ENCODE measurements at places on chromosomes 3 and 15.
A peak's percentile ranks its signal among the peaks of the same experiment; 100 is the strongest.

GRCh38 chr3:162998205-162998604, 1501.6 kb downstream of the OTOL1 start:
- no peak for DNase-seq

DNA sequence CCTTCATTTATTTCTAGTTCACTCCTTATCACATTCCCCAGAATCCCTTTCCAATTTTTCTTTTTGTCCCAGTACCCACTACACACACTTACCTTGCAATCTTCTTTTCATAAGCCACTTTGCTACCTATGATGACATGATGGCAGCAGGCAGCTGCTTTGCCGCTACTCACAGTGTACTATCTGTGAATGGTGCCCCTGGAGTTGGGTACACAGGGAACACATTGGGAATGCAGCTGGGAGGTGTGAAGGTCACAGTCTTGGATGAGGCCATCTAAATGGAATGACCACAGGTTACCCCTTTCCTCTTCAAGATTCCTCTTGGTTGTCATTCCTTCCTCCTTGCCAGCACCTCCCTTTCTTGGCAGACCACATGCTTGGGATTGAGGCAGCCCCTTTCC, 20.8 kb upstream of the TNIK start:
- DNase-seq: no peak

DNA sequence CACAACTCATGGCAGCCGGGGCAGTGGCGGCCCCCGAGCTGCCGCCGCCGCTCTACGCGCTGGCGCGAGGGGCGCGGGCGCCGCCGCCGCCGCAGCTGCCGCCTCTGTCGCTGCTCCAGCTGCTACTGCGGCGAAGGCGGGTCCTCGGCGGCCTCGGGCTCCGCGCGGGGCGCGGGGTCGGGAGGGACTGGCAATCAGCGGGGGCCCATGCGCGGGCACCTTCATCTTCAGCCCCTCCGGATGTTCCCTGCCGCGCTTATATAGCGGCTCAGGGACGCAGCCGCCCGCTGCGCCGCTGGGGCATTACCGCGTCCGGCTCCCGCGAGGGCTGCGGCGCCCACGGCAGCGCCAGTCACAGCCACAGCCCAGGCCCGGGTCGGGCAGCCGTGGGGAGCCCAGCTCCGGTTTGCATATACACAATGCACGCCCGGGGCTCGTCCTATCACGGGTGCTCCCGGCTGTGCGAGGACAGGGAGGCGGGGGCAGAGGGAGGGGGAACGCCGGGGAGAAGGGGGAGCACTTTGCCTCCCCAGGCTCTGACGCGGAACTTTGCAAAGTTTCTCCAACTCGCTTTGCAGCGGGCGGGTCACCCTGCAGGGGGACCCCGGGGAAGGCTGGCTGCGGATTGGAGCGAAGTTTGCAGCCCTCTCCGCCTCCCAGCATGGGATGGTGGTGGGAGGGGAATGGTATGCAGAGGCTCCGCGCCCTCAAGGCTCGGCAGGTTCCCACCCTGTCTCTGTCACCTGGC, at the start of gene VGLL3:
TSS of gene VGLL3 (minus strand) at position 416 of the 748 bp plus-strand sequence. CDS start at position 10, 406 bp downstream.
- DNase-seq: no peak

DNA sequence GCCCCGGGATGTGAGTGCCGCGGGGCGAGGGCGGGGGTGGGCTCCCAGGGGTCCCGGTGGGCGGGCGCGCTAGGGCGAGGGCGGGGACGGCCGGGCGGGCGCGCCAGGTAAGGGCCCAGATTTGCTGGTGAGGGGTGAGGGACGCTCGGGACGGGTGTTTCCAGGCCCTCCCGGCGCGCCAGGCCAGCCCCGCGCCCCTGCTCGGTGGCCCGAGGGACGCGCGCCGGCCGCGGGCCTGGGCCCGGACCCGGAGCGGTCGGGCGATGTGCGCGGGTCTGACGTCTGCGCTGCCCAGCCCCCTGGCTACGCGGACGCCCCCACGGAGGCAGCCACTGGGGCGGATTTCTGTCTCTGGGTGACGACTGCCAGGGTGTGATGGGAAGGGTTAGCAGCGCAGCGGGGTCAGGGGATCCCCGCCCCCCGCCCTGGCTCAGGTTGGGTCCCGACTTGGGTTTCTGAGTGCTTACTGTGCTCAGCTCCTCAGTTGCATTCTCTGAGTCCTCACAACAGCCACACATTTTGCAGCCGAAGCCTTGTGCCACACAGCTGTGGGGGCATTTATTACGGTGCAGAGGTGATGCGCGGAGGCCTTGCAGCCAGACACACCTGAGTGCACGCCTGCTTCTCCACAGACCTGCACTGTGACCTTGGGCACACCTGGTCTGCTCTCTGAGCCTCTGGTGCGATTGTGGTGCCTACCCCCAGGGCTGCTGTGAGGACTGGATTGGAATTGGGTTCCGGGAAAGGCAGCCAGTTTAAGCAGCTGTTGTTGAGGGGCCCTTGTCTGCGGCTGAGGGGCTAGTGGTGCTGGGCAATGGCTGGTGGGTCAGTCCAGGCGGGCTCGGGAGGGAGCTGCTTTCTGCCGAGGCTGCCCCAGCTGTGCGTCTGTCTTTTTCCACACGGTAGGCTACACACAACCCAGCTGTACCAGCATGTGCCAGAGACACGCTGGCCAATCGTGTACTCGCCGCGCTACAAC, 523 bp downstream of the HDAC11 start:
- DNase-seq: peak; percentile 29

DNA sequence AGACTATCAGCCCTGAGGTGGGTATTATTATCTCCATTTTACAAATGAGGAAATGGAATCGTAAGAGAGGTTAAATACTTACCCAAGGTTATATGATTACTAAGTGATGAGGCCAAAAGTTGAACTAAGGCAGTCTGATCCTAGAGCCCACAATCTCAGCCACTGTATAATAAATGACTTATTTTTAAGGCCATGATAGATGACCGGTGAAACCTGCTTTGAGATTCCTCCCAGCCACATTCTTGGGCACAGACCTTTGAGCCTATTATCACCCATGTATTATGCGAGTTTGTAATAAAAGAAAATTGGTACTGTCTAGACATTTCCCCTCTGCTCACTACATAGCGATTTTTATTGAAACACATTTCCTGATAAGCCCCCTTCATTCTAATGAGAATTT, 37.4 kb downstream of the POLQ start:
- no peak for DNase-seq

GRCh38 chr3:14121859-14122258, 2.8 kb downstream of the CHCHD4 start:
- no peak for DNase-seq

DNA sequence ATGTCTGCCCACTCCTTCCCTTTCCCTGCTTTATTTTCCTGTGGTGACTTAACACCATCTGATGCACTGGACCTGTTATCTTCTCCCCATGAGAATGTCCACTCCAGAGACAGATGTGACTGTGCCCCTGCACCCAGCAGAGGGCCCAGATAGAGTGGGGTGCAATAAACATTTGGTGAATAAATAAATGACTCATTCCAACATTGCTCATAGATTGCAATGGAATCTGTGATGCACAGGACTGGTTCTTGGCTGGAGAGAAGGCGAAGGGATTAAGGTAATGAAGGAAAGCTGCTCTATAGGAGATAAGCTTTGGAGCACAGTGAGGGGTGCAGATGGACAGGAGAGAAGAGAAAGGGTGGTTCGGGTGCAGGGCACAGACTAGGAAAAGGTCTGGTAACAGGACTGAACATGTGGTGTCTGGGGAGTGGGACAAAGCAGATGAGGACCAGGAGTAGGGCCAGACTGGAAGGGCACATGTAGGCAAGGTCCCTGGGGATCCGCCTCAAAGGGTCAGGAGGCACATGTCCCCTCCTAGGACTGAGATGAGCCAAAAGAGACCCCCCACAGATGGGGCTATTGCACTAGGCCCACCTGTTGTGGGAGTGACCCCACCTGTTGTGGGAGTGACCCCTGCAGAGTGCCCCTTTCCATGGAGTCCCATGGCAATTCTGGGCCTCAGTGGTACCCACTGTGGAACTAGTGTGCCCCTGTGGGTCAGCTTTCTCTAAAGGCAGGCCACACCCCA, 17.5 kb upstream of the POC1A start:
- DNase-seq: no peak

GRCh38 chr15:100934726-100935125, 15.6 kb downstream of the LRRK1 start:
- DNase-seq: no peak

- DNase-seq: no peak
Observed at GRCh38 chr3:12948891-12949711, 107.7 kb upstream of the RPL32 start.

- DNase-seq: no peak
Observed at GRCh38 chr15:25737218-25737643, 125.9 kb downstream of the ATP10A start.

DNA sequence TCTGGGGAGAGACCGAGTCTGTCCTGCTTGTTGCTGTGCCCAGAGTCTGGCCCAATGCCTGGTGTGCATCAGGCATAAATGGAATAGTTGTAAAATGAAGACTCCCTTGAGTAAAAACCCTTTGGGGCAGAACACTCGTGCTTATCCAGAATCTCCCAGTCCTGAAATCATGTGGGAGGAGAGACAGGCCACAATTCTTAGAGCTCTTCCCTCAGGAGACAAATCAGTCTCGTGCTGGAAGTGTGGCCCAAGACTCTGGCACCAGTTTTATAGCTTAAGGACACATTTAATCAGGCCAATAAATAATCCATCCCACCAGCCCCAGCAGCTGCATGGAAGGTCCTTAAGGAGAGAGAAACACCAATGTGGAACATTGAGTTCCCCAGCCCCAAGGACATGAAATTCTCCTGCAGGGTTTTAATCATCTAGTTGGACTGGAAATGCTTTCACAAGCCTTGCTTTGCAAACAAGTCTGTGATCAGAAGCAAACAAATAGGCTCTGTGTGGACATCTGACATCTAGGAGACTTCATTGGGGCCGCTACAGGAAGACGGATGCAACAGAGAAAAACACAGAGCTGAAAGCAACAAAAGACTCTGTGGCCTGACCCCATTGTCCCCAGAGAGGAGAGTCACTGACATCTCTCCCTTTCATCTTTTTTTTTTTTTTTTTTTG, 70.4 kb downstream of the LSM3 start:
- no peak for DNase-seq

DNA sequence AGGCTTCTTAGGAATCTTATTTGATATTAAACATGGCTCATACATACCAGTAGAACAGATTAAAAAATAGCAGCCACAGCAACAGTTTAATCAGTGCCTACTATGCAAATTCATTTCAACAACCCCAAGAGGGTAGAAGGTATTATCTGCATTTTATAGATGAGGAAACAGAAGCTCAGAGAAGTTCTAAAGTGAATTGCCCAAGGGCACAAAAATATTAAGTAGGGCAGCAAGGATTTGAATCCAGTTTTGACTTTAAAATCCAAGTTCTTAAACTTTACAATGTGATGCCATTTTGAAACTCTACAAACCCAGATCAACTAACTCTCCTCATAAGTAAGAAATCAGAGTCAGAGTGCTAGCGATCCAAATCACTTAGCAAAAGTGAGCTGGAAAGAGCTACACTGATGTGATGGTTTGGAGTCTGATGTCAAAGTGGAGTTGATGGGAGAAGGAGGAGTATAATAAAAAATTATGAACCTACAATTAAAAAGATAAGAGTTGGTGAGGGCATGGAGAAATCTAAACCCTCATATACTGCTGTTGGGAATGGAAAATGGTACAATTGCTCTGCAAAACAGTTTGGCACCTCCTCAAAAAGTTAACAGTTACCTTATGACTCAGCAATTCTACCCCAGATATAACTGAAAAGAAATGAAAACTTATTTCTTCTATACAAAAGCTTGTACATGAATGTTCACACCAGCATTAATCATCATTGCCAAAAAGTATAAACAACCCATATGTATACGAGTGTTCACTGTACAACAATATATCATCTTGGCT, 51.0 kb upstream of the PLXND1 start:
- DNase-seq: no peak

GRCh38 chr3:169286214-169286613, 377.3 kb downstream of the MECOM start:
- DNase-seq: no peak

DNA sequence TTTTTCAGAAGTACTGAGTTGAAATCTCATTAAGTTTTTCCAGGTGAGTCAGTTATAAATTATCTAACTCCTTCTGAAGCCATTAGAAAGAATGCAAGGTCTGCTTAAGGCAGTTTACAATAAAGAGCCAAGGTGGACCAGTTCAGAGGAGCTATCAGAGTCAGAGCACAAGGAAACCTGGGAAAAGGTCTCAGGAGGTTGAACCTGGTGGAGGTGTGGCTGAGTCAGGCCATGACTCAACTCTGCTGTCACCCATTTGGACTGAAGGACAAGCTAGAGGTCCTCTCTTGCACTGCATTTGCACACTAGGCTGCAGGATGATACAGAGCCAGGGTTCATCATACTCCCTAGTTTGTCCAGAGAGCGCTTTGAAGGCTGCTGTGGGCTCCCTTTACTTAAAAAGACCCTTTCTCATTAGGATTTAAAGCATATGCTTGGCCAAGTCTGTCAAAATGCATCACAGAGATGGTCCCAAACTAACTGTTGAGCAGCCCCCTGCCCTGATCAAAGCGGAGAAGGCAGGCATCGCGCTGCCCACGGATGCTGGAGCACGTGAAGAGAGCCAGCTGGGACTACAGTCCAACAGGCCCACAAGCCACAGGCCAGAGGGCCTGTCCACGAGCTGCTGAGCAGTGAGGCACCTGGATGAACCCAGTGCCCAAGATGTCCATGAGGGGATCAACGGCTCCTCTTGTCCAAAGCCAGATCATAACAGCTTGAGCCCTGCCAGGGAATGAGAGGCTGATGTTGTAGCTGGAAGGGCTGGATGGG, 26.0 kb upstream of the MRPS22 start:
- no peak for DNase-seq

DNA sequence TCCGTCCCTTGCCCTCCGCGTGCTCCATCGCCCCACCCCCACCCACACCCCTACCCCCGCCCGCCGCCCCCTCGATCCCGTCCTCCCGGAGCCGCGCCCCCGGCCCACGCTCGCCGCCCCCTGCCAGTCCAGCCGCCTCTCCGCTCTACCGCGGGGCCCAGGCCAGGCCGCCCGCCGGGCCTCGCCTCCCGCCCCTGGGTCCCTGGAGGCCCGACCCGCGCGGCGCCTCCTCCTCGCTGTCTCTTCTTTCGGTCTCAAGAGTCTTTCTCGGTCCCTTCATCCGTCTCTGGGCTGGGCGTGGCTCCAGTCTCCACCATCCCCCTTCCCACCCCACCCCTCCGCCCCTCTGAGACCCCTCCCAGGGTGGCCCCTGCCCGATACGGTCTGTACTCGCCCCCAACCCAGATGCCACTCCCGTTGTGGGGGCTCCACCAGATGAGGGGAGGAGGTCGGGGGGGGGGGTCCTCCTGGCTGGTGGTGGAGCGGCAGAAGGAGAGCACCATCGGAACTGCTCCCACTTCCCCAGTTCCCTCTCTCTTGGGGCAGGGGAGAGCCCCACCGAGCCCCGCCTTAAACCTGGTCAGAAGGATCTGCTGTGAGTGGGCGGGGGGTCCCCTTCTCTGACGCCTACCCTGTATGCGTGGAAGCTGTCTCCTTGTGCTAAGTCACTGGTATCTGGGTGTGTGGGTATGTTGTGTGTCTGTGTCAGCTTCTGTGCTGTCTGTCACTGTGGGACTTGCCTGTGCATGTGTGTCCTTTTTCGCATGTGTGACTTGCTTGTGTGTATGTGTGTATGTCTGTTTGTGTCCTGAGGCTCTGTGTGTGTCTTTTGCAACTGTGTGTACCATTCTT, 1.0 kb downstream of the PRKCD start:
- peak; percentile 54 for DNase-seq

- no peak for DNase-seq
Observed at GRCh38 chr3:146271180-146271579, 20.3 kb upstream of the PLSCR4 start.

GRCh38 chr3:174431717-174432116, 427.4 kb upstream of the NAALADL2 start:
- DNase-seq: no peak

- DNase-seq: no peak
Observed at GRCh38 chr3:156522673-156523072, 32.2 kb downstream of the SSR3 start.
